NCI-H524 (cell line): ENCODE measurements at places on chromosomes 4 and X.

DNA sequence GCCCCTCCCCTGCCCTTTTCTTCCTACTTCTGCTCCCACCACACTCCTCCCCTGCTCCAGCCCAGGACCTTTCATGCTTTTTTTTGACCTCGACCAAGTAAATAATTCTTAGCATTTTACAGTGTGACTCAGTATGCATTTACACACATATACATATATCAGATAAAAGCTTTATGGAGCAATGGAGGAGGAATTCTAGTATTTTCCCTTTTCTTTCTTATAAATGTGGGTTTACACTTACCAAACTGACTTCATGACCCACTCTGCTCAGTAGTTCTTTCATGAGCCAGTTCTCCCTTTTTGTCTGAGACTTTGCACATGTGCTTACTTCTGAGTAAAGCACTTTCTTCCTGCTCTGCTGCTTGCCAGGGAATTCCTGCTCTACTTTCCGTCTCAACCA lies 111.8 kb upstream of the H2AZ1 start:
- DNase-seq, result no peak

DNA sequence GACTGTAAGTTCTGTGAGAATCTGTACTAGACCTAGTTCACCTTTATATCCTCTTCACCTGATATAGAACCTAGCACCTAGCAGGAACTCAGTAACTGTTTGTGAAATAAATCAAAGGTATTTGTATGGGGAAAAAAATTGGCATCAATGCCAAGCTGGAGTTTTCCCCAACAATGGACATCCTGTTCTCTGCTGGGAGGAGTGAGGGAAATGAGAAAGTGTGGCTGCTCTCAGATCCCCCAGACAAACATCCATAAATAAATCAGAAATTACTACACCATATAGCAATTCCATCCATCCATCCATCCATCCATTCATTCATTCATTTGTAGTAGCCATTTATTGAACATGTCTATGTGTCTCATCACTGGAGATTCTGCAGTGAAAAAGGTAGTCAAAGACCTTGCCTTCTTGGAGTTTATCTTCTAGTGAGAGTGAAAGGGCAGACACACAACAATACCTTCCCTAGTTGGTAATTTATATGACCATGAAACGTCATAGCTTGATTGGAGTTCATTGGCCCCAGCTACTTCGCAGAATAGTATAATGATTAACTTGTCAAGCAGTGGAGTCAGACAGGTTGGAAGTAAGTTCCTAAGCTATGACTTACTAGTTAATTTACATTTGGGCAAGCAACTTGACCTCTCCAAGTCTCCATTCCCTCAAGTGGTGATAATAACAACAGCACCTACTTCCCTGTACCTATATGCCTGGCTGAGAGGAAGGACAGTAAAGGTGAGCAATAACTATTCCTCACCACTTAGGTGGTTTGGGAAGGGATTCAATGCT lies 98.7 kb upstream of the KIT start:
- no peak for DNase-seq

GRCh38 chr4:139719381-139720101 lies 53.9 kb downstream of the MGST2 start:
- no peak for DNase-seq

DNA sequence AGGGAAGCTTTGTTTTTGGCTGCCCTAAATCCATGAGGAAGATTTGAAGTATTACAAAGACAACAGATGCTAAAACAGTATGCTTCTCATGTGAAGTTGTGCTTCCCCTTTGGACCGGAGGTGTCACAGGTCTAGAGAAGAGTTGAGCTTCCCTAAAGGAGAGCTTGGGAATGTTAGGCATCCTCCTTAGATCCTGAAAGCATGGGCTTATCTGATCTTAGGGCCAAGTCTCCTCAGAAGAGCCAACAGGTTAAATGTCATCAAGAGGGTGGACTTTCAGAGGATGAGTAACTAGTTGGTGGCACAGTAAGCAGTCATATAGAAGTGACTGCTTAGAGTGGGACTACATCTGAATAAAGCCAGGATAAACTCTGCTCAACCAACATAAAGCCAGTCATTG lies 205.4 kb downstream of the RPA4 start:
- DNase-seq, result no peak

- no peak for DNase-seq
Observed at GRCh38 chr4:168615294-168616065, 118.6 kb downstream of the PALLD start.

- no peak for DNase-seq
Observed at GRCh38 chr4:113899271-113900070, 80.0 kb downstream of the ARSJ start.

DNA sequence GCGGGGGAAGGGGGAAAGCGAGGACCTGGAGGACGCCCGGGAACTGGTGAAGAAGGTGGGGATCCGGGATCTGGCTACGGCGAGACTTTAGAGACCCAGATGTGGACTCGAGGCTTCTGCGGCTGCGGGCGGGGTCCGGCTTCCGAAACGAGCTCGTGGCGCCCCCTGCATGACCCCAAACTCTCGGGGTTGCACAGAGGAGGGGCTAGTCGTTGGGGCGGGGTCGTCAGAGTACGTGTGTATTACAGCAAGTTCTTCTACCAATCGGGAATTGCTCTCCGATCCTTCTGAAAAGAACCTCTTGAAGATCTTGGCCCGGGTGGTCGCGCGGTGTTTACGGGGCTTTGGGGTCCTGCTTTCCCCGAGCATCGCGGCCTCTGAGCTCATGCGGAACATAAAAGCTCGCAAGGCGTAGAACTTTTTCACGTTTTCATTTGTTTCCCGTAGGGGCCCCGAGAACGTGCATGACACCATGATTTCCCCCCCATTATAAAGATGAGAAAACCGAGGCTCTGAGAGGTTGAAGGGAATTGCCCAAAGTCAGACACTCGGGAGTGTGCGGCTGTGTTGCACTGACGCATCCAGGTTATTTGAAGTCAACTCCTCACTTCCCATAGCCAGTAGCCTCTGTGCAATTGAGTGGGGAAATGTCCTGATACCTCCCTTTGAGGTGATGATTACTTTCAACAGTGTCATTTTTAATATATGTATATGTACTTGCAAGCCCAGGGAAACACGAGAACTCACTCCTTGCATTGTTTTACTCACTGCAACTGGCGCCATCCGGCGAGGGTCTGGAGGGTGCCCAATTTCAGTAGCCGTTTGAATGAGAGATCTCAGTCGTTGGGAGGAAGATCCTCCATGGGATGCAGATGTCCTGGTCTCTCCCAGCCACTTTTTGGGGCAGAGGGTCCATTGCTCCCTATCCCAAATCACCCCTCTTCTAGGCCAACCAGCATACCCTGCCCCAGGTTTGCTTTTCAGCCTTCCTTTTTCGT lies at the start of gene BEND4:
Gene BEND4 (minus strand): TSS at position 149 of the 998 bp plus-strand sequence. CDS start 512 bp downstream, outside the sequence.
- no peak for DNase-seq

GRCh38 chr4:109174224-109174953 lies 128.1 kb downstream of the COL25A1 start:
- no peak for DNase-seq

DNA sequence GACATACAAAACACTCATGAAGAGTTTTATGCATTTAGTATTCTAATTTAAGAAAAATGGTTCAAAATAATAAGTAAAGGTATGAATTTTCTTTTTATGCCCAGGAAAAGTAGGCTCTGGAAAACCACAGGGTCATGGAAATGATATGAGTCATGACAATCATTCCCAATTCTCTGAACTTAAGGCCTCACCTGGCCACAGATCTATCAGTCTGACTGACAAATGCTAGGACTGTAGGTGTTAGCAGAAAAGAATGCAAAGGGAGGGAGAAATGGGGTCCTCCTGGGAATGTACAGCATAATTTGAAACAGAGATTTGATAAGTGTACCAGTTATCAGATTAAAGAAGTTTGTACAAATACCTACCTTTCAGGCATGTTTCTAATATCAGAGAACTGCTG lies 270.5 kb upstream of the ARSJ start:
- no peak for DNase-seq

DNA sequence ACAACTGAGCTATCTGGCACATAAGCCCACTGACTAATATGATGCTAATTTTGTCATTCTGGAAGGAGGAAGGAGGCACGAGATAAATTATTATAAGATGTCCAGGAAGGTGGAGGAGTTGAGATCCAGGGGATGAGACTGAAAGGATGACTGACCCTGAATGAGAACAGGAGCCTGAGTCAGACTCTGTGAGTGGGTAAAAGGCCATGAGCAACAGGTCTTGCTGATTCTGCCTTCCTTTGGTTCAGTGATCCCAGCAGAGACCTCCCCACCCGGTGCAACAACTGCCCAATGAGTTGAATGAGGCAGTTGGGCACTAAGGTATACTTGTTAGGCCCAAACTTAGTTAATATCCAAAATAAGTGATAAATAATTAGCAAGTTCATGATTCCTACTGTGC lies 238.1 kb upstream of the GPC4 start:
- DNase-seq, result no peak

GRCh38 chrX:118420462-118420861 lies 74.6 kb downstream of the WDR44 start:
- DNase-seq, result no peak

GRCh38 chr4:30952526-30953219 lies 232.5 kb downstream of the PCDH7 start:
- DNase-seq, result no peak

DNA sequence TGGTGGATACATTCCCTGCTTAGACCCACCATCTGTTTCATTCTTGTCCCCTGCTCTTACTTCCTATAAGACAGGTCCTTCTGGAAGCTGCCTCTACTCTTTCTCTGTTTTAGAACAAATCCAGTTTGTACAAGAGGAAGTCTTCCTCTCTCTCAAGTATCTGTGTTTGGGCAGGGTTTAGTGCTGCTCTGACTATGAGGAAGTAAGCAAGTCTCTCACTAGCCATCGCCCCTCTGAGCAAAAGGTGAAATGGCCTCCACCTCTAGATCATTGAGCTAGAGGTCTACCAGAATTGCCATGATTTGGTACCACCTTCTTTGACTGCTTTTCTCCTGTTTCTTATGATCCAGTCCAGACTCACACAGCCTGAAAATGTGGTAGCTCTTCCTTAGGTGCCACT lies 8.4 kb downstream of the BTK start:
- DNase-seq, result no peak

DNA sequence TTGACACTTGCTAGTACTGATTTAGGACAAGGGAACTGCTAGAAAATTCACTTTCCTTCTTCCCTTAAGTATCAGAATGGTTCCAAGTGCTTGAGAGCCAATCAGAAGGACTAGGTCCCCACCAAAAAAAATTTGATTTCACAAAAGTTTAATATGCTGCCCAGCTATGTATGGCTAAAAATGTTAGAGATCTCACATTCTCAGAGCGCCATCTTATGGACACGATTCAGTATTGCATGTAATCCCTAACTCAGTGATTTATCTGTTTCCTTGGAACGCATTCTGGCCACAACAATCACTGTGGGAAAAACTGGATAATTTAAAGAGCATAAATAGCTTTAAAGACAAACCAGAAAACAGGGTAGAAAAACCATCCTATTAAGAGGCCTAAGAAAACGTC lies 255.1 kb upstream of the GPC4 start:
- DNase-seq, result peak; percentile 13

DNA sequence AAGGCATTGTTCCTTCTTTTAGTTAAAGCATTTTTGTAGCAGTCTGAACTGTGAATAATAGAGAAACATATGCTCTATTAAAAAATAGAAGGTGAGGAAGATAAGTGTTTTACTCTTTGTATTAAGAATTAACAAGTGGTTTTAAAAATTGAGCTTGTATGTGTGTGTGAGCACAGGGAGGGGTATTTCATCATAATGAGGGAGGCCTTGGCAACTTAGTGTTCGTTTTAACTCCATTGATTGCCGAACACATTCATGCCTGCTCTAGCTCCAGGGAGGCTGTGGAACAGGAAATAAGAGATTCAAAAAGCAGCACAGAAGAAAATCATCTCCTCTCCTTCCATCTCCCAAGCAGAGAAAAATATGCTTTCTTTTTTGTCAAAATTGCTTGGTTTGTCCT lies 14.8 kb downstream of the SHROOM3 start:
- no peak for DNase-seq

DNA sequence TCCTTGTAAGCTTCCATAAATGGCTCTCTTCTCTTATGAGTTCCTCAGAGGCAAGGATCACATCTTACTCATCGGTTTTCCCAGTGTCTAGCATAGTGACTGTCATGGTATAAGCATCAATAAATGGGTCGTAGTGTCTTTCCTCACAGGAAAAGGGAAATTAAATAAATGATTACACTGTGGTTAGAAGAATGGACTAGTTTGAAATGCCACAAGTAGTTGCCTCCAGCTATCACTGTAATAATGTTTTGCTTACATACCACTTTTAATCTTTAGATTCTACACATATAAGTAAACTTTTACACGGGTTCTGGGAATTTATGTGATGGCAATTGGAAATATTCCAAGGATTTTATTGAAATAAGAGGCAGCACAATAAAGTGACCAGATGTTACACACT lies 152.8 kb upstream of the CXorf51A start:
- DNase-seq, result no peak

GRCh38 chr4:176925962-176926361 lies 133.2 kb upstream of the VEGFC start:
- DNase-seq, result no peak

DNA sequence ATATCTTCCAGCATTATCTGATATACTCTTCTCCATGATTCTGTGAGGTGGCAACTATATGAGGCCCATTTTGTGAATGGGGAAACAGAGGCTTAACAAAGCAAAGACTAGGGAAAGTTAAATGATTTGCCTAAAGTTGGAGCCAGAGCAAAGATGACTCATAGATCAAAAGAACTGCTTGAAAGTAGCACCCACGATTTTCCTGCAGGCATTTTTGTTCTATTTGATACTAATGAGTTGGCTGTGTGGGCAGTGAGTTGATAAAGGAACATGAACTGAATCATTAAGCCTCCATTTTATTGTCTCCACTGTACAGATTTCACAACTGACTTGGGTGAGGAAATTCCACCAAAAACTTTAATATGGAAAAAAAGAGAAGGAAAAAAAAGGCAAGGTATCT lies 138.9 kb upstream of the IGFBP7 start:
- DNase-seq, result no peak

- DNase-seq, result no peak
Observed at GRCh38 chr4:163595580-163595979, 101.1 kb downstream of the TMA16 start.

DNA sequence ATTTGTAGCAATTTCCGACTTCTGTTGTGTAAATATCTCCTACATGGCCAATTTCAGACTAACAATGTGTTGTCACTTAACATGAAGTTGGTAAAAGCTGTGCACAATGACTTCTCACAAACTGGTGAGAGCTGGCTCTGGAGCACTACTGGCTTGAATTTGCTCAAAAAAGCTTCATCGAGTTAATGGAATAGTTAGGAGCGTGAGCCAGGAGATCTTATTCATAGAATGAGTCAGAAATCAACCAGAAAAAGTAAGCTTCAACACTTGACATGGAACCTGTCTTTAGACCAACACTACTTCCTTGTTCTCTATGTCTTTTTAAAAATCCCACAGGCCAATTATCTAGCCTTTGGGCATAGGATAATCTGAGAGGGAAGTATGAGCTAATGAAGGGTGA lies 7.9 kb upstream of the CHRDL1 start:
- DNase-seq, result no peak

GRCh38 chr4:89419111-89419695 lies 111.6 kb upstream of the GPRIN3 start:
- DNase-seq, result no peak

- DNase-seq, result no peak
Observed at GRCh38 chr4:3250956-3251690, 2.2 kb downstream of the MSANTD1 start.

- no peak for DNase-seq
Observed at GRCh38 chr4:124851741-124852140, 139.2 kb upstream of the ANKRD50 start.
